ENCODE measurements at places on chromosomes 12 and 14. TPM values are rescaled to one million over a fixed set of nuclear protein-coding genes. Genes with fewer than 3 reads are reported as not detected.

Gene MGST1
- total RNA-seq = 37.7 TPM

DNA sequence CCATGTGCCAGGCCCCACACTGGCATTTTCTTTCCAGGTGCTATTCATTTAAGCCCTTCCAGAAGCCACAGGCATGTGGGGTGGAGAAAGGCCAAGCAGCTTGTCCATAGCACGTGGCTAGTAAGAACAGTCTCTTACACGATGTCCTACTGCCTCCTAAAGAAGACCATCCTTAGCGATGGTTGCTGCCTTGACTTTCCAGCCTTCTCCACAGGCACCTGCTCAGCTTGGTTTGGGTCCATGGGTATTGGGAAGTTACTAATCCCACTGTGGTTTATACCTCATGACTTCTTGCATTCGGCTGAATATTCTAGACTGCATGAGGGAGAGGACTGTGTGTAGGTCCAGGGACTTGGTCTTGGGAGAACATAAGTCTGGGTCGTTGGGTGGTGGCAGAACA is 49.2 kb downstream of the NINJ2 start:
- DNase-seq = no peak

Gene FOXA1
- 1.5 TPM for total RNA-seq

Gene HNF1A
- 0.10 TPM for total RNA-seq

Gene IFNG-AS1
- not detected for total RNA-seq

DNA sequence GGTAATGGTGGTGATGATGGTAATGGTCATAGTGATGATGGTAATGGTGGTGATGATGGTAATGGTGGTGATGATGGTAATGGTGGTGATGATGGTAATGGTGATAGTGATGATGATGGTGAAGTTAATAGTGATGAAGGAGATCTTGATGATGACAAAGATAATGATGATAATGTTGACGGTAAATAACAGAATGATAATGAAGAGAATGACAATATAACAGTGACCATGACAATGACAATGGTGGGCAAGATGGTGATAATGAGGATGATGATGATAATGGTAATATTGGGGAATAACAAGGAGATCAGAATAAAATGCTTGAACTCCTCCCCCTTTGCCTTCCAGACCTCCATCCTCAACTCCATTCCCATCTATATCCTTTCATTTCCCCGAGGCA is 233.3 kb upstream of the SFSWAP start:
- no peak for DNase-seq
